ENCODE measurements at places on chromosomes 7 and 10.
A peak's percentile ranks its signal among the peaks of the same experiment; 100 is the strongest.

GRCh38 chr7:17415955-17416354 is 117.5 kb downstream of the AHR start:
- no peak for DNase-seq

DNA sequence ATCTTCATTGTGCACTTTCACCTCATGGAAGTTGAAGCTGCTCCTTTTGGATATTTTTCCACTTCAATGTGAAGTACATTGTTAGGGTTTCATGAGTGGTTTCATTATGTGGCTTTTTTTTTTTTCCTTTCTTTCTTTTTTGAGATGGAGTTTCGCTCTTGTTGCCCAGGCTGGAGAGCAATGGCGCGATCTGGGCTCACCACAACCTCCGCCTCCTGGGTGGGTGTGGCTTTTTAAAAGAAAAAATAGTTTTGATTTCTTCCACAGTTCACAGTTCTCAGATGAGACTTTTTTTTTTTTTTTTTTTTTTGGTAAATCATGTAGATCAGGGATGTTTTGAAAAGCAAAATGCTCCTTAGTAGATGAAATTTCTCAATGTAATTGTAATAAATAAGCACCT is 652.3 kb upstream of the ANKRD30A start:
- no peak for DNase-seq

GRCh38 chr7:137402536-137403352 is 59.2 kb upstream of the PTN start:
- DNase-seq = no peak

DNA sequence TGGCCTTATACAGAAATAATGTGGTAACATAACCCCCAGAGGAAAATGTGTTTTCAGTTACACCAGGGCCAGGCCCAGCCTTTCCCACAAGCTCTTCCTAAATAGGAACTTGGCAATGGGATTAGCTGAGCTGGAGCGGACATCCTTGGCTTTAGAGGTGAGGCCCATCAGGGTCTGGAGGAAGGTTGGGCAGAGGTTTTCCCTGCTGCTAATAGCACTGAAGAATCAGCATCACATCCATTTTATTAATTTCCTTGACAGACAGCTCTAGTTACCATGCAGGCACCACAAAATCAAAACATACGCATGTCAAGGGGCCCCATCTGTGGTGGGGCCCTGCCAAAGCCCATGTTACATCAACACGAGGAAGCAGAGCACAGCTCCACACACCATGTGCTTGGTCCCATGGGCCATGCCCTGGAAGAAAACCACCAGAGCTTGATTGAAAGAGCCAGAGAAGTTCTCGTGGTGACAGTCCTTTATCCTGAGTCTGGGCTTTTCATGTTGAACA is 566.6 kb downstream of the KCNMA1 start:
- DNase-seq = no peak

DNA sequence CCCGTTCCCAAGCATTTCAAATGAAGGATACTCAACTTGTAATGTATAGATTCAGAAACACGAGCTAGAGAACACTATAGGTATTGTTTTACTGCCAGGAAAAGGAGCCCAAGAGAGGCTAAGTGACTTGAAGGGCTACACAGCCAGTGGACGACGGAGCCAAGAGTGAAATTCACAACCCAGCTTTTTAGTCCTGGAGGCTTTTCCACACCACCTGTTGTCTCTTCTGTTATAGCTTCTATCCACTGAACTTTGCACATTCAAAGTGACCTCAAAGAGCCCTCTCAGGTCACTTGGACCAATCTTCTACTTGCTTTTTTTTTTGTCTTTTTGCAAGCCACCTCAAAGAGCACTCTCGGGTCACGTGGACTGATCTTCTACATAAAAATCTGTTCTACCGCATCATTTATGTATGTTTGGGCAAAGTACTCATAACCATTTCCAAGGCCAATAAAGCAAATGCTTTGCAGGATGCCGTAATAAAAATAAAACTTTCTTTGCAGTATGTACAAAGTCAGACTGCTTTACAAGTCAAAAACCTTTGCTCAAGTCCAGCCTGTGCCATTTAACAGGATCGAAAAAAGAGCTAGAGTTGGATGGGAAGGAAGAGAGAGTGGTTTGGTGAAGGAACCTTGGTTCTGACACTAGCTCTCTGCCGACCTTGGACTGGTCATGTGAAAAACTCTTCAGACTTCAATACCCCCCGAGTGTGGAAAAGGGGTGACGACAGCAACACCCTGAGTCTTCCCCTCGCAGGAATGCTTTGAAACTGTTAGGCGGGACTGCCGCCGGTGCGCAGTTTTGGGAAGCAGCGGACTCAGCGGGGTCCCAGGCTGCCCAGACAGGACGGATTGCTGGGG is 821 bp downstream of the SLC35B4 start:
- peak; percentile 75 for DNase-seq

DNA sequence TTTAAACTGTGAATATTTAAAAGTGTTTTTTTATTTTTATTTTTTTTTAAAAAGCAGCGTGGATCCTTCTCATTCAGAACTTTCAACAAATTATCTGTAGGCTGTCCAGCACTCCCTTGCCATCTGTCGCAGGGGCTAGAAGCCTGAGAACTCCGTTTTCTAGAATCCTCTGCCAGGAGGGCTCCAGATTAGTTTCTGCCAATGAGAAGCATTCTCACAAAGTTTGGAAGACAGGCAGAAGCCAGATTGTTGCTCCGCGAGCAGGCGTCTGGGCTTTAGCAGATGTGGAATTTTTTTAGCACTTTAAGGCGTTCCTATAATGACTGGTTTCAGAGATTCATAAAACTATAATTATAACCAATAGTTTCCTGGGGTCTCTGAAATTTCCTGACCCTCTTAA is 220.9 kb upstream of the KIAA1217 start:
- no peak for DNase-seq

- no peak for DNase-seq
These were observed 55.6 kb downstream of the CLIP2 start for GRCh38 chr7:74344786-74345185.

GRCh38 chr7:24035366-24036032 is 248.5 kb upstream of the NPY start:
- no peak for DNase-seq

DNA sequence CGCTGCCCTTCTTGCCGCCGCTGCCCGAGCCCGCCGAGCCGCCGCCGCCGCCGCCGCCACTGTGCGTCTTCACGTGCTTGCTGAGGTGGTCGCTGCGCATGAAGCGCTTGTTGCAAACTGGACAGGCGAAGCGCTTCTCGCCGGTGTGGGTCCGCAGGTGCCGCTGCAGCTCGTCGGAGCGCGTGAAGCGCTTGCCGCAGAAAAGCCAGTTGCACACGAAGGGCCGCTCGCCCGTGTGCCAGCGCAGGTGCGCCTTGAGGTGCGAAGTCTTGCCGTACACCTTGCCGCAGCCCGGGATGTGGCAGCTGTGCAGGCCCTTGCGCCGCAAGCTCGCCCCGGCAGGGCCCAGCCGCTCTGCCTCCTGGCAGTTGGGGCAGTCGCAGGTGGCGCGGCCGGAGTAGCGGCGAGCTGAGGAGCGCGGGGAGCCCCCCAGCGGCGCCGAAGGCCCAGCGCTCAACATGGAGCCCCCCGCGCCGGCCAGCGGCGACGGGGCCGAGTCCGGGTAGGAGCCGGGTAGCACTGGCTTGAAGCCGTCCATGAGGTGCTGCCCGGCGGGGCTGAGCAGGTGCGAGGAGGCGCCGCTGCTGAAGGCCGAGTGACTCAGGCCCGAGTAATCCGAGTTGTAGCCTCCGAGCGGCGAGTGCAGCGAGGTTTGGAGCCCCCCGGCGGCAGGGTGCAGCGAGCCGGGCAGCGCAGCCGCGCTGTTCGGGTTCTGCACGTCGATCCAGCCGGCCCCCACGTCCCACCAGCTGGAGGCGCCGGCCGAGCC is 2.1 kb downstream of the SP8 start:
- DNase-seq = no peak

DNA sequence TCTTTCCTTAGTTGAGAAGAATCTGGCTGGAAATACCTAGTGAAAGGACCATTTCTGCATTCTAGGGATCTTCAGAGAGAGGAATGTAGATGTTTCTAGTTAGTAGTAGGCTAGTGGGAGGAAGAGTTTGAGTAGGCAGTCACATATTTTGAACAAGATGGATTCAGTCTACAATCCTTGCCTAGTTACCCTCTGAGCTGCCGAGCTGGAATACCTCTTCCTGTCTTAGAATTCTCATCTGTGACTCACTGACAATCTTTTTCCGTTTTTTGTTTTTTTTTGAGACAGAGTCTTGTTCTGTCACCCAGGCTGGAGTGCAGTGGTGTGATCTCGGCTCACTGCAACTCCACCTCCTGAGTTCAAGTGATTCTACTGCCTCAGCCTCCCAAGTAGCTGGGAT is 30.7 kb upstream of the PLPP4 start:
- DNase-seq = no peak

- DNase-seq = no peak
These were observed 479.9 kb downstream of the DNAJB6 start for GRCh38 chr7:157816526-157817250.

DNA sequence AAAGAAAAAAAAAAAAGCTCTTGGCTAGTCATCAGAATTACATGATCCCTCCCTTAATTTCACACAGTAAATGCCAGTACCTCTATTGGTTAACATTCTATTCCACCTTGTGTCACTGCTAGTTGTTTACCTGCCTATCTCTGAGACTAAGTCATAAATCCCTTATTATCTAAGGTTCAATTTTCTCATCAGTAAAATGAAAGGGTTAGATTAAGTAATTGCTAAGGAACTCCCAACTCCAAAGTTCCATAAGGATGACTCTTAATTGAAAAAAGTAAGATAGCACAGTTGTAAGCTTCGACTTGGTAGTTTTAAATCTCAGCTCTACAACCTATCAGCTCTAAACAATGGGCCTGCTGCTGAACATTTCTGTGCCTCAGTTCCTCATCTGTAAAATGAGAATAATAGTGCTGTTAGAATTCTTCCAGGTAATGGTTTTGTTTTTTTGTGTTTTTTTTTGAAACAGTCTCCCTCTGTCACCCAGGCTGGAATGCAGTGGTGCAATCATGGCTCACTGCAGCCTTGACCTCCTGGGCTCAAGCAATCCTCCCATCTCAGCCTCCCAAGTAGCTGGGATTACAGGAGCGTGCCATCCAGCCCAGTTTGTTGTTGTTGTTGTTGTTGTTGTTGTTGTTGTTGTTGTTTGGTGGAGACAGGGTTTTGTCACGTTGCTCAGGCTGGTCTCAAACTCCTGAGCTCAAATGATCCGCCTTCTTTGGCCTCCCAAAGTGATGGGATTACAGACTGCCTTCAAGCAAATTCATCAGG is 35.6 kb downstream of the SRPK2 start:
- DNase-seq = no peak

- no peak for DNase-seq
These were observed 39.9 kb upstream of the HDAC9 start for GRCh38 chr7:18455606-18456005.

GRCh38 chr10:84938117-84938905 is 609.9 kb downstream of the CCSER2 start:
- no peak for DNase-seq

- DNase-seq = no peak
These were observed 11.0 kb downstream of the POT1 start for GRCh38 chr7:124918662-124919061.

- DNase-seq = peak; percentile 81
These were observed at the start of gene SFMBT2 for GRCh38 chr10:7410862-7411670. SFMBT2 (minus strand) TSS chr10:7411034; CDS start chr10:7381898, 29,136 bp downstream.

- DNase-seq = no peak
These were observed 58.3 kb upstream of the COBL start for GRCh38 chr7:51374936-51375335.

DNA sequence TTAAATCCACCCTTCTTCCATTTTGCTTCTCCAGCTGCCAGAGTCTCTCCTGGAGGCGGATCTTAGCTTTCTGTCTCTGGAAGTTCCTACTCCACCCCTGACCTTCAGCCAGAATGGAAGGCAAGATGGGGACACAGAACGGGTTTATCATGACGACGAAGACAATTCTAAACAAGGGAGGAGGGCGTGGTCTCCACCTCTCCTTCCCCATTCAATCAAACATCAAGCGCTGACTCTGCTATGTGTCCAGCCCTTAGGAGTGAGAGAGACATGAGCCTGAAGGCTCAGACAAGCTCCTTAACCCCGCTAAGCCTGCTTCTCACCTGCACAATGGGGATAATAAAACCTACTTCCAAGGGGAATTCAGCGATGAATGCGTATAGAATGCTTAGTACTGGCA is 3.1 kb downstream of the CYP17A1 start:
- no peak for DNase-seq

DNA sequence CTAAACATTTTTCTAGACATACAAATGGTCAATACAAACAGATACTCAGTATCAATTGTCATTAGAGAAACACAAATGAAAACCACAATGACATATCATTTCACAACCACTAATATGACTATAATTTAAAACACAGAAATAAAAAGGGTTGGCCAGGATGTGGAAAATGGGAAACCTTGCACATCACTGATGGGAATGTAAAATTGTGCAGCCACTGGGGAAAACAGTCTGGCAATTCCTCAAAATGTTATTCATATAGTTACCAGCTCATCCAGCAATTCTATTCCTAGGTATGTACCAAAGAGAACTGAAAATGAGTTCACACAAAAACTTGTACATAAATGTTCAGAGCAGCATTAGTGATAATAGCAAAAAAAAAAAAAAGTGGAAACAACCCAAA is 106.1 kb upstream of the LRRTM3 start:
- no peak for DNase-seq

DNA sequence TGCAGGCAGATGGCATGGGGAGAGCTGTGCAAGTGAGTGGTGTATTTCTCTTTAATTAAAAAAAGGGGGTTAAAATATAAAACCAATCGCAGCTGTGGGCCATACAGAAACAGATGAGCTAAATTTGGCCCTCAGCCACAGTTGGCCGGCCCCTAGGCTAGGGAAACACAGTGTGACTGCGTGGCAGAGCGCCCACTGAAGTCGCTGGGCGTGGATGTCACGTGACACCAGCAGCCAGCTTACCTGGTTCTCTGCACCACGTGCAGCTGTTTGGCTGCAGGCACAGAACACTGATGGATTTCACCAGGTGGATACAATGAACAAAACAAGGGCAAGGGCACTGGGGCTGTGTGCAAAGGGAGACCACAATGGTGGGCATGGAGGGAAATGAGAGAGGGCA is 119.3 kb upstream of the ZNF746 start:
- peak; percentile 71 for DNase-seq

DNA sequence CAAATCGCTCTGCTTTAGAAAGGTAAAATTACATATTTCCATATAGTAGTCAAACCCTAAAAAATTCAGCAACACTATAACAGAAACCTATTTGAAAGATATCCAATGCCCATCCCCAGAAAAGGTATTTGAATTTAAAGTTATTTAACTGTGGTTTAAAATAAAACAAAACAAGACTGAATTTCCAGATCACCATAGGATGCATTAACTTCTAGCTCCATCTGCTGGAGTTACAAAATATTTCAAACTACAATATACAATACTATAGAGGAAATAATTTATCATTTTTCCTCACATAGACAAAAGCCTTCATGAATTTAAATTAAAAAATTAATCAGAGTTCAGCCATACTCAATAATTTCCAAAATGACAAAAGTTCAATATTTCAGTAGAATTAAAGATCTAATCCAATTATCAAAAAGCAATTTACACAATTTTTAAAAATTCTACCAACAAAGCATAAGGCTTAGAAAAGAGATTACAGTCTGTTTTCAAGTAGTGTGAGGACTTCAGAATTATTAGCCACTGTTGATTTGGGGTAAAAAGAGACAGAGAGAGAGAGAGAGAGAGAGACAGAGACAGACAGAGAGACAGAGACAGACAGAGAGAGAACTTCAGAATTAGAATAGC is 75.9 kb downstream of the LMBR1 start:
- DNase-seq = no peak

All from cardiac septum (tissue), 1 donor.